Dermis microvascular lymphatic vessel endothelial cell (primary cell): ENCODE measurements at places on chromosomes 5 and 9.

- DNase-seq: peak; percentile 11
These were observed at the start of gene PTPDC1 for GRCh38 chr9:94084314-94084713. Gene PTPDC1, plus strand, starts transcription at chr9:94084464. Its CDS starts 67 bp downstream, at chr9:94084531.

- DNase-seq: no peak
These were observed 78.4 kb downstream of the DROSHA start for GRCh38 chr5:31453522-31453921.

DNA sequence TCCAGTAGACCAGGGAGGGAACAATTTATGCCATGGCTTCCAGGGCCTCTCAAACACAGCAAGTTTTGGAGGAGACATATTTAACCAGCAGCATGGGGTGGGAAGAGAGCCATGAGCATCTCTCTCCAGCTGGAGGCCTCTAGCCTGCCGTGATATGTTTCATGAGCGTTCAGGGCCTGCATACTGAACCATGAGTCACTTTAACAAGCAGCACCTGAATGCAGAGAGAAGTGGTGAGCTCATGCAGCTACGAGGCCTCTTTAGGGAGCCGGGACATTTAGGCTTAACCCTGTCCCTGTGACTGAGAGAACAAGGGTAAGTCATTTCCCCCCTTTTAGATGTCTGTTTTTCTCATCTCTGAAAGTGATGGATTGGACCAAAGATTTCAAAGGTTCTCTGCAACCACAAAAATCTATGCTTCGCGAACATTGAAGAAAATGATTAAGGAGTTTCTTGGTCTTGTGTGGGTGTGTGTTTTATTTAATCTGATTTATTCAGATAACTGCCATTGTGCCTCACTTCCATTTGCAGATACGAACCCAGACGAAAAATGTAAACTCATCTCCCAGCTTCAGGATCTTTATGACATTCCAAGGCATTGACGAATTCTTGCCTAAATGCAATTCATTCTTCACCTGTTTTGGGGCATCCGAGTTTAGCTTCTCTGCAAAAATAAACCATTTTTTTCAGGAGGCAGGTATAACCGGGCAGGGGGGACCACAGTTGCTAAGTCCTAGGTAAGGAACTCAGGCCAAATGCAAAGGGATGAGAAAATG, 157.0 kb downstream of the GABBR2 start:
- DNase-seq: no peak

DNA sequence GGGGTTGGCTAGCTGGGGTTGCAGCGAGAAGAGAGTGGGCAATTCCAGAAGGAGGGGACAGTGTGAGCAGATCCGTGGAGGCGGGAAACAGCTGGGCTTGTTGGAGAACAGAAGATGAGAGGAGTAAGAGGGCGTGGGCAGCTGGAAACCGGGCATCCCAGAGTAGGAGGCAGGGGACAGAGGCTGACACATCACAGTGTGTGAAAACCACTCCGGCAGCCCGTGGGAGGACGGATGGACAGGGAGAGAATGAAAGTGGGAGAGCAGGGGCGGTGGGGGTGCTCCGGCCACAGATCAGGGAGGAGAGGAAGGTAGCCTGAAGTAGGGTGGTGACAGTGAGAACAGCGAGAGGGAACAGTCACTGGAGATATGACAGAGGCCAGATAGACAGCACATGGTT, 8.3 kb upstream of the PSMB7 start:
- no peak for DNase-seq

GRCh38 chr9:74973714-74974113, 21.0 kb upstream of the C9orf40 start:
- DNase-seq: no peak

DNA sequence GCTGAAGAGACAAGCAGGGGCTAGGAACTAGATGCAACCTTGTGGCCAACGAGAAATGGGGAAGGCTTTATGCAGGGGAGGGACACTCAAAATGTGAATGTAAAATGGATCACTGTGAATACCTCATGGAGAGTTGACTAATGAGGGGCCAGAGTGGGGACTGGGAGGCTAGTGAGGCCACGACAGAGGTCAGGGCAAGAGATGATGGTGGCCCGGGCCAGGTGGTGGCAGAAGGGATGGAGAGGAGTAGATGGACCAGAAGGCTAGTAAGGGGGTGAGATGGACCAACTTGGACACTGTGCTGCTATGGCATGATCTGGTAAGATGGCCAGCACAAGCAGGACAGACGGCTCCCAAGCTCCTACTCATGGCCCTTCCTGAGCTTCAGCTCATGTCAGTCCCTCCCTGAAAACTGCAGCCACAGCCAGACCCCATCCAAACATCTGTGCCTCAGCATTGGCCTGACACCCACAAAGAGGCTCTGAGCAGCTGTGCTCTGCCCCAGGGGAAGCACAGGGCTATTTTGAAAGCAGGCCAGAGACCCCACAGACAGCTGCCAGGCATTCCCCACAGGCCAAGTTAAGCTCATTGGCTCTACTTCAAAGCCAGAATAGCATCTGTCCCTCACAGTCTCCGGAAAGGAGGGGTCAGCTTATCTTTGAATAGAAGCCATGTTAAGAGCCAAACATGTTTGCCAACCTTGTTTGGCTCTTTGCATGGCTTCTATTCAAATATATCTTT, 22.1 kb downstream of the P4HA2 start:
- peak; percentile 67 for DNase-seq

DNA sequence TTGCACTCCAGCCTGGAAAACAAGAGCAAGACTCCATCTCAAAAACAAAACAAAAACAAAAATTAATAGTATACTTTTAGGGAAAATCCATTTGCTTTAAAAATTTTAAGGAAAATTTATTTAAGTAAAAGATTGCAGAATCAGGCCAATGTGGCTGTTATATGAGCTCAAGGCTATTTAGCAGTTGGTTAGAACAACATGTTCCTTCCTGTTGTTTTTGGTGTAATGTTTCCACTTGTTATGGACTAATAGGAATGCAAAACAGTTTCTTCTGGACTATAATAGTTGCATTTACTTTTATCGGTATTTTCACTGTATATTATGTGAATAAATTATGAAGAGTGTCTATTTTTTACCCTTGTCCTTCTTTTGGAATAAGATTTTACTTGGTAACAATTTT, 3.0 kb upstream of the CDC42SE2 start:
- DNase-seq: no peak

- DNase-seq: no peak
These were observed 7.3 kb upstream of the RIGI start for GRCh38 chr9:32533336-32533735.

DNA sequence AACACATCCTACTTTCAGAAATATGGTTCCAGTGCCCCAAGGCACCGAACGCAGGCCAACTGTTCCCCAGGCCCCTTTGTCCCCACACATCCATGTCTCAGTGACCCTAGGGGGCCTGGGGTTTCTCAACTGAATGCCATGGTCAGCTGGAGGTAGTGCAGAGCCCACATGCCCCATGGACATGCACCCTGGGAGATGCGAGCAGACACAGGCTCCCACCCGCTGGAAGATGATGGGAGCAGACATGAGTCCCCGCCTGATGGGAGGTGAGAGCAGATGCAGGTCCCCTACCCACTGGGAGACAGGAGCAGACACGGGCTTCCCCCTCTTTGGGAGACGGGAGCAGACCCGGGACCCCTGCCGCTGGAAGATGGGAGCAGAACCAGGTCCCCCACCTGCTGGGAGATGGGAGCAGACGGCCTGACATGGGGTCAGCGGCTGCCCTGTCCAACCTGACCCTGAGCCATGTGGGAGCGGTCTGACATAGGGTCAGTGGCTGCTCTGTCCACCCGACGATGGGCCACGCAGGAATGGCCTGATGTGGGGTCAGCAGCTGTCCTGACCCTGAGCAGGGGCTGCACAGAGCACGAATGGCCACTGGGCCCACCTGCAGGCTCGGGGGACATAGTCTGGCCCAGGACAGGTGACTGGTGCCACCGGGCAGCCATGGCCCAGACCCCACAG, 18.4 kb downstream of the ZDHHC11B start:
- DNase-seq: no peak

GRCh38 chr9:87657893-87658292, 68.0 kb upstream of the CTSL start:
- no peak for DNase-seq

DNA sequence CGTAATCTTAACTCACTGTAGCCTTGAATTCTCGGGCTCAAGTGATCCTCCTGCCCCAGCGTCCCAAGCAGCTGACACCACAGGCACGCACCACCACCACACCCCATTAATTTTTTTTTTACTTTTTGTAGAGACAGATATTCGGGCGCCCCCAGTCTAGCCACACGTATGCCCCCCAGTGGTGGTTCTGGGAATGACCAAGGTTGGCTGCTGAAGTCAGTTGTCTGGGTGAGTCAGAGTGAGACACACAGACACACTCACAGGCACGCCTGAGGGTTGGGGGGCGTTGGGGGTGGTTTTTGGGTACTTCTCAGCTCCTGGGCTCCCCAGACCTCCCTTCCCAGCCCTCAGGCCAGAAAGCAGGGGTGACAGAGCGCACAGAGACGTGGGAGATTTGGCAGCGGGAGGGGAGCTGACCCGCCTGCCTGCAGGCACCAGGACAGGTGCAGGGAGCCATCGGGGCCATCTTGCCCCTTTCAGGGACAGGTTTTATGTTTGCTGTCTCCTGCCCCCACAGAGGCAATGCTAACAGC, 4.2 kb upstream of the ENTPD8 start:
- DNase-seq: peak; percentile 51

- no peak for DNase-seq
These were observed 28.2 kb downstream of the HAVCR1 start for GRCh38 chr5:157030692-157031091.

GRCh38 chr9:12416716-12417115, 276.5 kb upstream of the TYRP1 start:
- DNase-seq: no peak

GRCh38 chr9:95870352-95870751, 5.1 kb upstream of the ERCC6L2 start:
- DNase-seq: no peak

- DNase-seq: no peak
These were observed 538 bp downstream of the PRRT1B start for GRCh38 chr9:131545786-131546335.

GRCh38 chr5:69167493-69167855, 524 bp downstream of the CCNB1 start:
- DNase-seq: peak; percentile 16

GRCh38 chr5:132067451-132067850, 6.1 kb upstream of the CSF2 start:
- no peak for DNase-seq

DNA sequence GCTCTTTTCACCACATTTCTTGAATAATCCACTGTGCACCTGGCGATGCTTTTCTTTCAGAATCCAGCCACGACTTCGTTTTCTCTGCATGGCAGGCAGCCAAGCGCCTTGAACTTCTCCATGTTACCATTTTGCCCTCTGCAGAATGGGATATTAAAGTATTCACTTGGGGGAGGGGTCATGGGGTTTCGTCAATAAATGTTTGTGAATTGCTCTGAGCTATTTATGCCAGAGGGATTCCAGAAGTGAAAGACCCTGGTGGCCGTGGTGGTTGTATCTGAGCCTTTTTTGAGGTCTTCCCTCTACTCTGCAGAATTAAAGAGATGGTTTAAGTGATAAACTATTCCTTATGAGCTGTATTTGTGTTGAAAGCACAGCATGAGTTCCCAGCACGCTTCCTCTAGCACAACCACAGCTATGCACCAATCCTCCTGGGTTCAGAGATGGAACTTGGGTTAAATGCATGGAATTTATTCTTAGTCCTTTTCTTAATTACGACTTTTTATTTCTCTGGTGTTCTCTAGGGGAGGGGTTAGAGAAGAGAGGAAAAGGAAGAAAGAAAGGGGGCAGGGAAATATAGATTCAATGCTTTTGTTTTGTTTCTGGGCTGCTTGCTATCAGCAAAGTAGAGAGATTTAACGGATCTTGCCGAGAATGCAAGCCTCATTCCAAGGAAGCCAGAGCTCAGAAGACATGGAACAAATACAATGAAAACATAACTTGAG, 478.2 kb upstream of the TNC start:
- DNase-seq: no peak

DNA sequence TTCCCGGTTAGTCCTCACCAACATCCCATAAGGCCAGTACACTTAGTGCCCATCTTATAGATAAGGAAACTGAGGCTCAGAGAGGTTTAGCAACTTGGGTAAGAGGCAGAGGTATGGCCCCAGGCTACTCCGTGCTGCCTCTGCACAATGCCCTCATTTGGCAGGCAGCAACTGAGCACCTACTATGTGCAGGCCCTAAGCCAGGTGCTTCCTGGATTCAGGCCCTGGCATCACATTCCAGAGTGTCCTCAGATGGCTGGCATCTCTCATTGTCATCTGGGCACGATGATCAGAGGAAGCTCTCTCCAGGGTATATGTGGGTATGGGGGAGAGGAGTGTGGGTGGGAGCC, 53.8 kb upstream of the PSD2 start:
- no peak for DNase-seq

DNA sequence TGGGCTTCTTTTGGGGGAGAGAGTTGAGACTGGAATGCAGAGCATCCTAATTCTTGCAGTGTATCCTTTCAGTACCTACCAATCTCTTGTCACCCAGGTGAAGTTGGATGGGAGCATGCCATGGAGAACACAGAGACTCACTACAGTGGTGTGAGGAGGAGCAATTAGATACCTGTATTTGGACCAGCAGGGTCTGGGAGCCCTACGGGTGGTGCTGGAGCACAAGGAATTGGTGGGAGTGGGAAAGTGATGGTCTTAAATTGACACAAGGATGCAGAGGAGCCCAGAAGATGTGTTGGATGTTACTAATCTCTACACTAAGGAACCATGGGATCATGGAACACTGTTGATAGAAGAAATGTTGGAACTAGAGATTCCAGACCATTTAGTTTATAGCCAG, 212.7 kb downstream of the CHSY3 start:
- no peak for DNase-seq

- peak; percentile 48 for DNase-seq
These were observed 7.0 kb upstream of the GADD45G start for GRCh38 chr9:89597711-89598362.

DNA sequence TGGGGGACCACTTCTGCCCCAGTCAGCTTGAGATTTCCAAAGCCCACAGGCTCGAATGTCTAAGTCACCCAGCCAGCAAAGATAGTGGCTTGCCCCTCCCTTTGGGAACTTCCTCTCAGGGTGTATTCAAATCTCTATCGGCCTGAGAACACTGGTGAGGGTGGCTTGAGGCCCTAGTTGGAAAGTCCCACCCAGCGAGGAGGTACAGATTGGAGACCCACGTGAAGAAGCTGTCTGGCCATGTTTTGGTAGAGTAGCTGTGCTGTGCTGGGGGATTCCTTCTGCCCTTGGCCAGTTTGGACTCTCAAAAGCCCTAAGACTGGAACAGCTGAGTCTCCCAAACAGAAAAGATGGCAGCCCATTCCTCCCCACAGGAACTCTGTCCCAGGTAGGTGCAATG, 172.7 kb upstream of the RIOK2 start:
- DNase-seq: no peak

- DNase-seq: peak; percentile 4
These were observed 447 bp downstream of the CRAT start for GRCh38 chr9:129109952-129110739.

GRCh38 chr5:81779125-81779915, 28.4 kb upstream of the SSBP2 start:
- DNase-seq: peak; percentile 61
